ENCODE measurements at places on chromosomes 2 and 18.

- DNase-seq = no peak
Measured at GRCh38 chr18:4146797-4147196, 308.3 kb downstream of the DLGAP1 start.

DNA sequence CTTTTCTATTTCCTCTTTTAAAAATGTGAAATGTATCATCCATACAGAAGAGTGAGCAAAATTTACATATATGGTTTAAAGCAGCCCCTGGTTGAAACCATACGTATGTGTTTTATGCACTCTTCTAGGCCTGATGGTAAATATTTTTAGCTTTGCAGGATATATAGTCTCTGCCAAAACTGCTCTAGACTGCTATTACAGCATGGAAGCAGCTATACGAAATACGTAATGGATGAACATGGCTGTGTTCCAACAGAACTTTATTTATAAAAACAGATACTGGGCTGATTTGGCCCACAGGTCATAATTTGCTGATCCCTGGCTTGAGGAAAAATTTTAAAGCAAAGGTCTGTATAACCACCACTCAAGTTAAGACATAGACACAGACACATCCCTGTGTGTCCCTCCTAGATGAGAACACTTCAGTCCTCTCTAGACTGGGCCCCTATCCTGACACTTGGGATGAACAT lies 42.5 kb upstream of the ATP8B1 start:
- DNase-seq = no peak

GRCh38 chr2:133489641-133490410 lies 78.4 kb downstream of the NCKAP5 start:
- DNase-seq = no peak

- no peak for DNase-seq
Measured at GRCh38 chr18:79741362-79741700, 56.4 kb upstream of the KCNG2 start.
